ENCODE measurements at places on chromosomes 5 and 9.

DNA sequence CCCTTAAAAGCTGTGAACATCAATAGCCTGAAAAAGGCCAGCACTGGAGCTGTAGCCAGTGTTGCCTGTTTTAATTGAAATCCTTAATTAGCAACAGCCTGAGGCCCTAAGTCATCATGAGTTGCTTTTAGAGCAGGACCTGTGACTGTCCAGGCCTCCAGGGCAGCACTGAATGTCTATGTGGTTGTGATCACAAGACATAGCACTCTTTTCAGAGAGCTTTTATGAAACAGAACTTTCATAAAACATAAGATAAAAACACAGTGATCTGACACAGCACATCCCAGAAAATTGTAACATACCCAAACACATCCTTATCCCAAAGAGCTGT, 85.5 kb upstream of the MYO10 start:
- no peak for DNase-seq

DNA sequence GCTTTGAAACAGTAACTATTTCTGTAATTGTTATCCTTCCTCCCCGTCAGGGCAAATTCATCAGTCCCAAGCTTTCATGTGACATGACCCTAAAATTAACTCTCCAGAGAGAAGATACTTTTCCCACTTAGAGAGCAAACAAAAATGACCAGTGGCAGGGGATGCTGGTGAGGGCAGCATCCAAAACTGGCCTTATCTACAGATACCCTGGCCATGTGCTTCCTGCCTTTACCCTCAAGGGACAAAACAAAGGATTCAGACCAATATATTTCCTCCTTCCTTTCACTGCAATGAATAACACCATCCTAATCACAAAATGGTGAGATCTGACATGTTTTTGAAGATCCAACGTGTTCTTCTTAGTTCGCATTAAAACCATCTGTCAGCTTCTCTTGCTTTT, 267.2 kb downstream of the MAN2A1 start:
- no peak for DNase-seq

DNA sequence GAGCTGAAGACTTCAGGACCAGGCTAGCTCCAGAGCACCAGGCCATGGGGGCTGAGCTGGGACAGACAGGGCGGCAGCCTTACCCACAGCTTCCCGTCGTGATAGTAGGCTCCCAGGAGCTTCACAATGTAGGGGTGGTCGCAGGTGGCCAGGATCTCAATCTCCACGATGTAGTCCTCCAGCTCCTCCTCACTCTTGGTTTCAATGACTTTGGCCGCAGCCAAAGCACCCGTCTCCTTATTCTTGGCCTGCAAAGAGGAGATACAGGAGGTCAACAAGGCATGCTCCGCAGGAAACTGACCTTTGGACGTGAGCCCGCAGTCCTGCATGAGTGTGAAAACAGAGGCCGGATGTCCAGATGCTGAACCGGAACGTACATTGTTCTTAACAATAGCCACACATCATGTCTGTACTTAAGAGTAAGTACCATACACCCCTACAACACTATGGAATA, 31.5 kb downstream of the STK10 start:
- DNase-seq: no peak

DNA sequence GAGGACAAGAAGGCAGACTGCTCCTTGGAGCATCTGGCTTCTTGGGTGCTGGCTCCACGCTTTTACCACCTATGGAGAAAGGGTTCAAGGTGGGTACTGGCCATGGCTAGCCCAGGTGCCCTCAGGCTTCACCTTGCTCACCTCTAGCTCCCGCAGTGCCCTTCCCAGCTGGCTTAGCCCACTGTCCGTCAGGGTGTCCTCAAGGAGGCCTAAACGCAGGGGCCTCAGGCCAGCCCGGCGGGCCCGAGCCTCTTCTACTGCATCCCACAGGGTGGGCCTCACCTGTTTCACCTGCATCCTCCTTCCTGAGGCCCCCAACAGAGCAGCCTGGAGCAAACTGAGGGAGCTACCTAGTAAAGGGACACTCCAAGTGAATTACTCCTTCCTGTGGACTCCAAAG, 9.1 kb downstream of the SLC35A4 start:
- no peak for DNase-seq

DNA sequence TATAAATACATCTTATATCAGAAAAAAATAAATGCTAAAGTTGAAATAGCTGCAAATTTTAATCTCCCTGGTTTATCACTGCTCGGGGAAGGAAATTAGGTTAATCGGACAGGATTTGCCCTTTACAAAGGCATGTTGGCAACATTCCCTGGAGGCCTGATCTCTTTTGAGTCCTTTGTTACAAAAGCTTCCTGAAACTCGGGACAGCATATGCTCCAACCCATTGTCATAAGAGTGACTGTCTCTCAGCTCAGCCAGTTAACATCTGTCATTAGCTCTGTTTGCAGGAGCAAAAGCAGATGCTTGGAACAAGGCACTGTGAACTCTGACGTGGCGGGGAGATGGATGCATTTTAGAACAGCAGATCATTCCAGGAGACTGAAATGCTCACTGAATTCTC, 80.6 kb downstream of the MYO10 start:
- no peak for DNase-seq

GRCh38 chr5:95909738-95910137, 51.9 kb downstream of the ELL2 start:
- no peak for DNase-seq

Data from GM04504 (cell line).